ENCODE measurements at places on chromosomes 7 and 10. TPM values are rescaled to one million over a fixed set of nuclear protein-coding genes. Genes with fewer than 3 reads are reported as not detected.

DNA sequence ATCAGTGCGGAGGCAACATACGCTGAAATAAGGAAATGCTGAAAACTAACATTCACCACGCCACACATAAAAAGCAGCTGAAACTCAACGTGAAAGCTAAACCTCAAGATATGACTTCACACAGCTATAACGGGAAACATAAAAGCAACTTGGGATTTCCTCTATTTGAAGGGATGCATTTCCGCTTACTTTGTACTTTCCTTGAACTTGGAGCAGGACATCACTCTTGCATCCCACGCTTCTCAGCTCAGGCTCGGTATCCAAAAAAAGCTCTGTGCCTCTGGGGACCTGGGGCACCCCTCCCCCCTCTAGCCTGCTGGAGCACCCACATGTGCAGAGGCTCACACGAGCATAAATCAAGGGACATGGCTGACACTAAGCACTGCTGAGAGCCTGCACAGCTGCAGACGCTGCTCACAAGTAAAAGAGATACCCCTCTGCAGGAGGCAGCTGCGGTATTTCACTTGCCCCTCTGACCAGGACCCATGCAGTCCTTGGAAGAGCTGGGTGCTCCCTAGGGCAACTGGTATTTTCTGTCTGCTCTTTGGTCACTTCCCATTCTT lies 34.2 kb downstream of the PARD3 start:
- DNase-seq = no peak

- DNase-seq = no peak
Measured at GRCh38 chr10:88952647-88953111, at the start of gene ACTA2. Gene ACTA2, minus strand, starts transcription at chr10:88952773. Its CDS starts 3,843 bp downstream, at chr10:88948930.

BRI3 gene
- total RNA-seq = 77.1 TPM

OR2A42 gene
- total RNA-seq = 0.07 TPM

PRPS1L1 gene
- not detected for total RNA-seq

DNA sequence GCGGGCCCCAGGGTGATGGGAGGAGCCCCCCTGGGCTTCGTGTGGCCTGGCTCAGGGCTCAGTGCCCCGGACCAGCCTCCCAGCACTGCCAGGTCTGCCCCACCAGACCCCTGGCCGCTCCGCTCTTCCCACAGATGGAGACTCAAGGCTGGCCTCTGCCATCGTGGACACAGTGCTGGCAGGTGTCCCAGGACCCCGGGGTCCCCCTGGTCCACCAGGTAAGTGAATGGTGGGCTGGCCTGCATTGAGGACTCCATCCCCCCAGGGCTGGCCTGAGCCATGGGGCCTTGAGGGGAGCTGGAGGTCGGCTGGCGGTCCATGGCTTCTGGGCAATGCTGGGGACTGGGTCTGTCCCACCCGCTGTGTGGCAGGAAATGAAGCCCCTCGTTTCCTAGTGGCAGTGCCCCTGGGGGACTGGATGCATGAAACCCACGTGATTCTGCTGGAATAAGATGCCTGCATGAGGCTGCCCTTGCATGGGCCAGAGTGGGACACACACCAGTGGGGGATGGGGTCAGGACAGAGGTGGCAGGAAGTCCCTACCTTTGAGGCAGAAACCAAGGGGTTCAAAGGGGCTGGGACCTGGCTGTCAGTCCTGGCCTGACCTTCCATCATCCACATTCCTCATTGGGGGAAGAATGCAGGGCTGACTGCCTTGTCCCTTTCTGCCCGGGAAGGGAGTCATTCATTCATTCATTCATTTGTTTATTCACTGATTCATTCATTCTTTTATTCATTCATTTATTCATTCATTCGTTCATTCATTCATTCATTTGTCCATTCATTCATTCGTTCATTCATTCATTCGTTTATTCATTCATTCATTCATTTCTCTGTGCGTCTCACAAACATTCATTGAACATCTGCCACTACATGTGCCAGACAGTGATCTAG lies 81.8 kb downstream of the MYL10 start:
- no peak for DNase-seq

SUGCT gene
- 2.5 TPM for total RNA-seq

GRCh38 chr7:110647266-110647665 lies 443.7 kb upstream of the LRRN3 start:
- no peak for DNase-seq

GRCh38 chr7:94195813-94196212 lies 191.7 kb upstream of the BET1 start:
- no peak for DNase-seq

- DNase-seq = no peak
Measured at GRCh38 chr10:59240582-59241183, 64.2 kb downstream of the PHYHIPL start.

CUZD1 gene
- 0.73 TPM for total RNA-seq

GRCh38 chr10:131811630-131812403 lies 89.0 kb upstream of the PPP2R2D start:
- no peak for DNase-seq

DNA sequence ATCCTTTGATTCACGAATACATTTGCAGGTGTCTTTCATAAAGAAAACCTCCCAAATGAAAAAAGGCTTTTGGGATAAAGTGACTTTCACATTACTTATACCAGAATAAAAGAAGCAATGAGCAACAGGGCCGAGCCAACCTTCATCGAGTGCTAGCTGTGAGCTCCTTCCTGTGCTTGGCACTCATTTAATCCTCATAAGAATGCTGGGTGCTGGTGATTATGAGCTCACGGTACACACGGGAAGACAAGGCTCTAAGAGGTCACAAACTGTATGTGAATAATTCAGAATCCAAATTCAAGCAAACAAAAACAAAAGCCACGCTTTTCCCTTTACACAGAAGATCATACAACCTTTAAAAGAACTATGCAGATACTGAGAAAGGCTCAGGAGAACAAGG lies 156.2 kb downstream of the COBL start:
- DNase-seq = no peak

GRCh38 chr7:117858712-117859111 lies 14.5 kb downstream of the CTTNBP2 start:
- DNase-seq = no peak

ZNF775 gene
- 2.1 TPM for total RNA-seq

CNPY1 gene
- not detected for total RNA-seq

- DNase-seq = no peak
Measured at GRCh38 chr10:112353046-112353445, 20.9 kb upstream of the ACSL5 start.

GRCh38 chr7:108239501-108240225 lies 109.5 kb upstream of the LAMB4 start:
- no peak for DNase-seq

DNA sequence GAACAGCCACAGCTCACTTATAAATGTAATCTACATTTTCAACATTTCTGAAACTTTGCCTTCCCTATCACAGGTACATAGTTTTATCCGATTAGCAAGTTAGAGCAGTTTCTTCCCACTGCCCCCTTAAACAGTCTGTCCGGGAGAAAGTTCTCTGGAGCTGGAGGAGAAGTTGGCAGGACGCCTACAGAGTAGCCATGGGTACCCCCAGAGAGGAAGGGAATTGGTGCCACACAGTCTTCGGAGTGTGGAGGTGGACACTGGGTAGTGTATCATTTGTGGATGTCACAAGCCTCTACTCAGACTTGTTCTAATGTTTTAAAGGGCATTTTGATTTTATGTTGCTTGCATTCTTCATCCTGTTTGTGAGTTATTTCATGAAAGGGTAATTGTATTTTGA lies 39.0 kb downstream of the TAF3 start:
- DNase-seq = no peak

Measured in T-helper 17 cell (primary cell).